ENCODE measurements at places on chromosomes 3 and 15.
A peak's percentile ranks its signal among the peaks of the same experiment; 100 is the strongest.

GRCh38 chr3:70177881-70178645, 134.4 kb downstream of the MDFIC2 start:
- DNase-seq: no peak

DNA sequence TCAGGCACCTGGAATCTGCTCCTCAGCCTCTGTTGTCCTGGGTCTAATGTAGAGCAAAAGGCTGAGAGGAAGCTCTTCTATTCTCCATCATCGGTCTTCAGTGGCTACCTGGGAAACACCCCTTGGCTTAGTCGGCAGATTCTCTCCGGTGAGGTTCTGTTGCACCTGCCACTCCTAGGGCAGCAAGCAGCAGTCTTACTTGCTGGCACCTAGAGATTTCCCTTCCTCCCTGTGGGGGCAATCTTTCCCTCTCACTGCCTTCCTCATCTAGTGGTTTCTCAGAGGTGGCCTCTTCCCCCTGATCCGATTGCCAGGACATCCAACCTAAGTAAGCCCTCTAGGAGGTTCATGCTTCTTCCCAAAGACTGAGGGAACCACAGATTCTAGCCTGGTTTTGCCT, 60.8 kb downstream of the PLS1 start:
- no peak for DNase-seq

DNA sequence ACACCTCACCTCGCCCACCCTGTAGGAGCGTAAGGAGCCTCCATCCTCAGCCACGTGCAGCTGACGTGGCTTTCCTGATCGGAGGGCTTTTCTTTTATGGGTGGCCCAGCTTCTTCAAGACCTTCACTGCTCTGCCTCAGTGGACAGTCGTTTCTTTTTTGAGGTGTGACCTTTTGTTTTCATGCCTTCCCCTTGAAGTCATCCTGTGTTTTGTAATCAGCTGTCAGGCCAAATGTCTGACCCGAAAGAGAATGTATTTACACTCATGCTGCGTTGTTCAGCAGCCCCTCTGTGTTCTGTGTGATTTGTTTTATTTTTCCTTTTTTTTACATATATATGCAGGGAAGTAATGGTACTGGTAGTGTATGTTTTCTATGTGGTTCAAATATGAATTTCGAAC, 41.8 kb downstream of the CCK start:
- DNase-seq: no peak

- DNase-seq: no peak
Observed at GRCh38 chr3:51361746-51362145, 23.3 kb upstream of the MANF start.

- DNase-seq: no peak
Observed at GRCh38 chr3:108062051-108062450, 28.8 kb downstream of the CD47 start.

DNA sequence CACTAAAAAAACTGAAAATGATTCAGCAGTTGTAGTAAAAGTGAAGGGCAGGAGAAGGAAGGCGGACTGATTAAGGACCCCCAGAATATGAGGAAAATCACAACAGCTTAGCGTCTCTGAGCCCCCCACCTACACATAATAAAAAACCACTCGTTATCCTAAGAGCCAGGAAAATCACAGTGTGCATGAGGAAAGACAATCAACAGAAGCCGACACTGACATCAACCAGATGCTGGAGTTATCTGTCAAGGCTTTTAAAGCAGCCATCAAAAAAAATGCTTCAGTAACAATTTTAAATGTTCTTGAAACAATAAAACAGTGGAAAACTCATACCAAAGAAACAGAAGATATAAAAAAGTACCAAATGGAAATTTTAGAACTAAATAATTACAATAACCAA, 9.7 kb upstream of the CXCR6 start:
- DNase-seq: no peak

- no peak for DNase-seq
Observed at GRCh38 chr3:105260385-105260784, 106.3 kb upstream of the ALCAM start.

DNA sequence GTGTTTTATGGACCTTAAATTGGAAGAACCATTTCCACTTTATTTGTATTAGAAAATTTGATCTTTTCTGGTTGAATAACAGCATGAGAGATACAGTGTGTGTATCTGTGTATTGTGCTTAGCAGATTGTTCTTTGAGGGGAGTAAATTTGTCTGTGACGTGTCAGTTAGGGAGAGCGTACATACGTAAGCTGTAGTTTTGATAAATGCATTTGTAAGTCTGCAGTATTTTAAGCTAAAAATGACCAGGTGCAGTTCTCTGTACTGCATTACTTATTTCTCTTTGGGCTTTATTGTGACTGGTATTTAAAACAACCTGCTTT, 264.8 kb downstream of the ROBO2 start:
- no peak for DNase-seq

- DNase-seq: peak; percentile 49
Observed at GRCh38 chr3:186259612-186260383, 102.2 kb downstream of the DGKG start.

DNA sequence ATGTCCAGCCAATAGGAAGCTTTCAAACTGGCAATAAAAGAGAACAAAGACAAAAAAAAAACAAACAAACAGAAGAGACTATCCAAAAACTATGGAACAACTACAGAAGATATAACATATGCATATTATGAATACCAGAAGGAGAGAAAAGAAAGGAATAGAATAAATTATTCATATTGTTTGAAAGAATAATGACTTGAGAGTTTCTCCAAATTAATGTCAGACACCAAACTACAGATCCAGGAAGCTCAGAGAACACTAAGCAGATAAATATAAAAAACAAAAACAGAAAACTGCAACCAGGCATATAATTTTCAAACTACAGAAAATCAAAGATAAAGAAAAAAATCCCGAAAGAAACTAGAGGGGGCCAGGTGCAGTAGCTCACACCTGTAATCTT, 34.1 kb upstream of the AP3B2 start:
- DNase-seq: no peak

DNA sequence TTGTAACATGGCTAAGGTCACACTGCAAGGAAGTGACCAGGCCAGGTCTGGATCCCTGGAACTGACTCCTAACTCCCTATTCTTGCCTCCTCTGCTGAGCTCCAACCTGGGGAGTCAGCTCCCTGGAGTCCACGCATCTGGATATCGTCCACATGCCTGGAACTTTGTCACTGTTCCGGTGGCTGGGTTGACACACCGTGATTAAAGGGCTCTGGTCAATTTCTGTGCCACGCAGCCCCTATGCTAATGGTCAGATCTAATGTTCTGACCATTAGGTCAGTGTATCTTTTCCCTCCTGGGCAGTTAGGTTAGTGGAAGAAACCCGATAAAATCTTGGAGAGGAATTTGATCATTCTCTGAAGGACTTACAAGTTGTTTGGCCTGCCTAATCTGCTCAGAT, 1.6 kb upstream of the TPM1 start:
- DNase-seq: no peak

GRCh38 chr3:11434563-11435096, 162.4 kb downstream of the ATG7 start:
- DNase-seq: no peak

- no peak for DNase-seq
Observed at GRCh38 chr3:55899887-55900286, 412.8 kb upstream of the WNT5A start.

DNA sequence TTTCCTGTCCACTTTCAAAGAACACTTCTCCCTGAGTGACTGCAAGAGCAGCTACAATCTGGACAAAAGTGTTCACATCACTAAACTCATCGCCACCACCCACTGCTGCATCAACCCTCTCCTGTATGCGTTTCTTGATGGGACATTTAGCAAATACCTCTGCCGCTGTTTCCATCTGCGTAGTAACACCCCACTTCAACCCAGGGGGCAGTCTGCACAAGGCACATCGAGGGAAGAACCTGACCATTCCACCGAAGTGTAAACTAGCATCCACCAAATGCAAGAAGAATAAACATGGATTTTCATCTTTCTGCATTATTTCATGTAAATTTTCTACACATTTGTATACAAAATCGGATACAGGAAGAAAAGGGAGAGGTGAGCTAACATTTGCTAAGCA, 1.8 kb downstream of the CCRL2 start:
- DNase-seq: no peak

- no peak for DNase-seq
Observed at GRCh38 chr15:63251701-63252100, 25.7 kb upstream of the APH1B start.

GRCh38 chr3:135161425-135161824, 366.4 kb downstream of the EPHB1 start:
- DNase-seq: no peak

DNA sequence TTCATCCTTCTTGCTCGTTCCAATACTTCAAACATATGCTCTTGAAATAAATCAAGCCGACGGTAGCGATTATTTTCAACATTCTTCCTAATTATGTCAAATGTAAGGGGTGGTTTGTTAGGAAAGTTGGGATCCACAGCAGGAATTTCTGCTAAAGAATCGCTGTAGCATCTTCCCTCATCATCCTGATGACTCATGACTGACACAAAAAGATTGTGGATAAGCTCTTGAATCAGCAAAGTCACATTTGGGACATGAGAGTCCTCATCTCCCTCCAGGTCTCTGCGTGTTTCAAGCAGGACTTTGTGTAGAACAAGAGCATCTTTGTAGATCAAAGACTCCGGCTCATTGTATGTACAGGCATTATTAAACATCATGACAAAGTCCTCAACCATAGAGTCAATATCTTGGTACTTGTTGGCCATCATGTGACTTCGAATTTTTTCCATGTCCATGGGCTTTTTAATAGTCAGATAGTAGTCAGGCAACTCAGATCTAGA, 73.0 kb downstream of the UQCC5 start:
- no peak for DNase-seq

GRCh38 chr15:95350908-95351307, 979.6 kb upstream of the NR2F2 start:
- no peak for DNase-seq

GRCh38 chr15:27826411-27826810, 272.7 kb downstream of the OCA2 start:
- DNase-seq: no peak

DNA sequence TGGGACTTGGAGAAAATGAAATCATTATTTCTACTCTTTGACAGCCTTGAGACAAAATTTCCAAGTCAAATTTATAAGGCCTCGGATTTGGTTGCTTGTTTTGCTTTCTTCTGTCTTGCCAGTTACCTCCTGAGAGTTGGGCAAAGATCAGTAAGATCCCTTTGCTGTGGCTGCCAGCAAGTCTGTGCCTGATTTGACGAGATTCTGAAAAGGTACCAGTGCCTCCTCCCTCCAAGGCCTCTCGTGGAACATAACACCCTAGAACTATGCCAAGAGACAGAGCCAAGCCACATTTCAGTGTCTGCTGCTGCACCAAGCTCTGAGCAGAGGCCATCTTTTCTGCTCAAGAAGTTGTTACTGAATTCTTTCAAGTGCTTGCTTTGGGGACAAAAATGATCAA, 61.0 kb downstream of the GTPBP8 start:
- no peak for DNase-seq

- DNase-seq: no peak
Observed at GRCh38 chr3:147900851-147901250, 491.7 kb downstream of the ZIC1 start.

DNA sequence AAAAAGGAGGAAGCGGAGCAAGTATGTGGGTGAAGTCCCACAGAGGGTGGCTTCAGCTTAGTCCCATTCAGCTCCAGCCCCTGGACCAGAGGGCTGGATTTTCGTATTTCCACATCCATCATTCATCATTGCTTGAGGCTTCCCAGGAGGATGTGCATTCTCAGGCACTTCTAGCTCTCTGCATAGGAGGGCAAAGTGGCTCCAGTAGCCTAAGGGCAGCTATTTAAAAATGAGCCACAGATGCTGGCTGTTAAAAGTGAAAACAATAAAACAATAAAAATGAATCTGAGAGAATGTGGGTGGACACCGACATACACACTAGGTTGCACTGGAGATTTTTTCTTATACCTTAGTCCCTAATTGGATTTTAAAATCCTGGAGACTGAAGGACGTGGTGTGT, 629.2 kb upstream of the ZNF385D start:
- no peak for DNase-seq

- no peak for DNase-seq
Observed at GRCh38 chr3:195553268-195553667, 10.1 kb upstream of the PPP1R2 start.

DNA sequence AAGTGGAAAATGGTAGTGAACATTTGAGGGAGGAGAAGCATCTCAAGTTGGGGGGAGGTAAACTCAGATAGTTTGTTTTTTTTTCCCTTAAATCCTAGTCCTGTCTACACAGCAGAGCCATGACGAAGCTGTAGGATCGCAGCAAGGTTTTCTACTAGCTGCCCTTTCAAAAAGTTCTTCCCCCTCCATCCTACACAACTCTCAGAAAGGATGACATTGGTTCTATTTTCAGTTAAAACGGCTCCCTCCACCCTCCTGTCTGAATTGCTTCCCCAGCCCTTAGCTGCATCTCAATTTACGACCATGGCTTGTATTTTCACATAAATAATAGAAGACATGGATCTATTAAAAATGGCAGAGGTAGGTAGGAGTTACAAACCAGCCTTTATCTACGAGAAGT, 2.2 kb downstream of the HOMER2 start:
- DNase-seq: no peak

GRCh38 chr3:47799733-47800132, 3.2 kb upstream of the DHX30 start:
- no peak for DNase-seq

- DNase-seq: no peak
Observed at GRCh38 chr3:191372122-191372521, 41.8 kb upstream of the UTS2B start.

DNA sequence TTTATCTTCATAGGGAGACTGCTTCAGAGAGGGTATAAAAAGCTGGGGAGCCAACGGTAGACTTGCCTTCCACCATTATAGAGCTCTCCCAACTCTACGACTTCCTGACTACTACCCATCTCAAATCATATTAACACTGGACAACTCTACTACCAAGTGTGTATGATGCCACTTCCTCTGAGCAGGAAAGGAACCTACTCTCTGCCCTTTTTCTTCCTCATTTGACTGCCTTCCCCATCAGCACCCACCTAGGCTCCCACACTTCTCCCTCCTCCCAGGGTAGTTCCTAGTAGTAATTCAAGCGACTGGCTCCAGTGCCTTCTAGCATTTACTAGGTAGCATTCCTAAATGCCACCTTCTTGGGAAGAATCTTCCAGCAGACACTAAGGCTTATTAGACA, 24.5 kb upstream of the TBL1XR1 start:
- no peak for DNase-seq

- DNase-seq: no peak
Observed at GRCh38 chr15:48754011-48754410, 56.9 kb downstream of the CEP152 start.
